ENCODE measurements at places on chromosomes 12 and 14.

GRCh38 chr14:44428231-44428945 is 78.7 kb downstream of the FSCB start:
- DNase-seq = no peak

GRCh38 chr12:57166971-57167371 is 19.6 kb upstream of the LRP1-AS start:
- peak; percentile 40 for DNase-seq

- DNase-seq = no peak
Observed at GRCh38 chr12:112852127-112852526, 54.6 kb upstream of the OAS1 start.

DNA sequence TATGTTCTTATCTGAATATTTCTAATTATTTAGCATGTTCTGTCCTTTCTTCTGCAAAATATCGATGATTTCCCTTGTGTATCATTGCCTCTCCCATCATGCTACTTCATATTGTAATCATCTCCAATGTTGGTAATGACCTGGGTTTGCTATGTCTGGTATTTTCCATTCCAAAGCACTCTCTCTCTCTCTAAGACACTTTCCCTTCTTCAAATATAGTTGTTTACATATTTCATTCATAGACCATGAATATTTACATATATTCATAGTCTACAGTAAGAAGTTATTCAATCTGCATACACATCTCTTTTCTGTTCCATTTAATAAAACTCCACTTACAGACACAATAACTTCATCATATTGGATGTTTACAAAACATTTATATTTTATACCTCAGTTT is 1516.5 kb upstream of the FLRT2 start:
- DNase-seq = no peak

DNA sequence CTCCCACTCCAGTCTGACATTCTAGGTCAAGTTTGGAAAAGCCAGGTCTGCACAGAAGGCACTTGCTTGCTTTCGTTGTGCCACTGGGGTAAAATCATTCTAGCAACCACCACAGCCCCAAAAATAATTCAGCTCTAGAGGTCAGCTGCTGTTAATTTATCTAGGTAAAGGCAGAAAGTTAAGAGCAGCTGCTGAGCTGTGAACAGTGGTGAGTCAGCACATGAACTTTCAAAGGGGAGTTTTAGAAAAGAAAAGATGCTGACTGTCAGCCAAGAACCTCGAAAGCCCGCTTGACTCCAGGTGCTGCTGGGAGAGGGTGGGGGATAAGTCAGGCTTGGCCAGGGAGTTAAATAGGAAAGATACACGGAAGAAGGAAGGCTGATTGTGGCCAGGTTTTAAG is 12.7 kb downstream of the CCDC197 start:
- no peak for DNase-seq

DNA sequence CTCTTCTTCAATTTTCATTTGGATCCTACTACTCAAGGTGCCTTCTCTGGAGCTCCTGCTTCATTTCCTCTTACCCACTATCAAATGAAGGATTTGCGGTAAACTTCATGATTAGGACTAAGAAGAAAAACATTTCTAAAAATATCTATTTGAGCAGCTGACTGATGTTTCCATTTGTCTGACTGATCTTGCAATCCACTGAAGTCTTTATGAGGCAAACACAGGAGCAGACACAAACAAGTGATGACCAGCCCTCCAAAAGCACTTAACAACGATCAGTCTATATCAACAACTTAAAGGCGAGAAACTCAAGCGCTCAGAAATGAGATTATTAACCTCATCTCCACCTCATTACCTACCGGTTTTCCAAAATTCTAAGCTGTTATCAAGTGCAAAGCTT is 26.2 kb downstream of the OSBPL8 start:
- DNase-seq = no peak

DNA sequence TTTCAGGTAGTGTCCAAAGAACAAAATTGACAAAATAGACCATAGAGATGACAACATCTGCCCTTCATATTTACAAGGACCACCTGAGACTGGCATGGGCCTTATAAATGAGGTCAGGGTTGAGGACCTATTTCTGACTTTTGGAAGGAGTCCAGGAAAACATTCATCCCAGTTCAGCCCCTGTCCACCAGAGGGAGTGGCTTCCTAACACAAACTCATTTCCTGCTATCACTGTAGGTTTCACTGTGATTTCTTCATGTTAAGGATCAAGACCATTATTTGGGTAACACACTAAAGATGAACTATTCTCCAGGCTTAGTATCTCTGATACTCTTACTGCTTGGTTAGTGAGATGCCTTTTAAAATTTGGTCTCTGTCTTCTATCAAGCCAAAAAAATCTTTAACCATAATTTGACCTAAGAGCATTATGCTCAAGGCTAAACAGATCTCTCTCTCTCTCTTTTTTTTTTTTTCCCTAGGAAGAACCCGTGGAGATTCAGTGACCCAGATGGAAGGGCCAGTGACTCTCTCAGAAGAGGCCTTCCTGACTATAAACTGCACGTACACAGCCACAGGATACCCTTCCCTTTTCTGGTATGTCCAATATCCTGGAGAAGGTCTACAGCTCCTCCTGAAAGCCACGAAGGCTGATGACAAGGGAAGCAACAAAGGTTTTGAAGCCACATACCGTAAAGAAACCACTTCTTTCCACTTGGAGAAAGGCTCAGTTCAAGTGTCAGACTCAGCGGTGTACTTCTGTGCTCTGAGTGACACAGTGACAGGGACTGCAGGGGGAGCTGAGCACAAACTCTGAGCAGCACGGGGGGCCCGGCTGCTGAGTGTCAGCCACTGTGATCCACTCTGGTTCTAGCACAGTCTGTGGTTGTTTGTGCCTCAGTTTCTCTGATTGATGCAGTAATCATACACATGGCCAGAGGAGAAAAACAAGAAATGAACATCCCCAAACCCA is 267.6 kb upstream of the OR4E1 start:
- no peak for DNase-seq
